ENCODE measurements at places on chromosomes 5 and 9.

GRCh38 chr5:27594141-27594540 lies 555.8 kb upstream of the CDH9 start:
- no peak for DNase-seq

DNA sequence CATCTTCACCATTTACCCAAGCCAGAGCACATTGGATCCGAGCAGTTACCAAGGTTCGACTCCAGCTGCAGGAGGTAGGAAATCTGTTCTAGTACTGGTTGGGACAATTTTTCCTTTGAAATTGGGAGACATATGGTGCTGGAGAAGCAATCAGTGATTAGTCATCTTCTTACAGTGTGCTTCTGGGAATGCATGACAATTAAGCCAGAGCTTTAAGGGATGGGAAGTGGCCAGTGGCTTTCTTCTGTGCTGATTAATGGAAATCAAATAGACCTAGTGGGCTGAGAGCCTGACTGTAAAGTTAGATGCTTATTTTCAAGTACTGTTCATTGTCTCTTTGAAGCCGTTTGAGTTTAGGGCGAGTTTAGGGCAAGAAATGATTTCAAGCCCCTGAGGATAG lies 152.1 kb downstream of the UNC13B start:
- DNase-seq, result peak; percentile 61

- no peak for DNase-seq
Observed at GRCh38 chr9:112439171-112439570, 47.5 kb upstream of the KIAA1958 start.

DNA sequence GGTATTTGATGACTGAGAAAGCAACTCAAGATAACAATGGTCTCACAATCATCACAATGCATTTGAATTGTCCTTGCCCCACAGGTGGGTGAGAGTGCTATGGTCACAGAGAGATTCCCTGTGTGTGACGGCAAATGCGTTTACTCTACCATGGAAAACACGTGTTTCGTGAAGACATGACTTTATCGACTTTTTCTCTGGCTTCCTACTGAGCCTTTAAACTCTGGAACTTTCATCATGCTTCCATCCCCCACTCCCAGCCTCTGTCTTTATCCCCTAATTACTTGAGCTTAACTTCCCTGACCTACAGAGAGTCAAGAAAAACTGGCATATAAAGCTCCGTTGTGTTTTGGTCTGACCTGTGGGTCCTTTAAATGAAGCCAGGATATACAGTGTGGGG lies 414.1 kb upstream of the CLINT1 start:
- no peak for DNase-seq

Measured in GM03348 (cell line).